PC-3 (cell line): ENCODE measurements at places on chromosomes 3 and 15.
A peak's percentile ranks its signal among the peaks of the same experiment; 100 is the strongest.

- H3K4me3 ChIP-seq, result no peak overlapping the region
- H3K27ac ChIP-seq, result no peak overlapping the region
- H3K27me3 ChIP-seq, result no peaks in the 10 kb centered on the region
Measured at GRCh38 chr3:159748425-159748824, 240.2 kb upstream of the IL12A start.

GRCh38 chr3:80771085-80771484 lies 990.4 kb downstream of the GBE1 start:
- H3K36me3 ChIP-seq, result no peaks in the 10 kb centered on the region
- H3K4me1 ChIP-seq, result 0 out of 2 replicates have a peak, but pooled peaks cover 6% of the 10 kb centered on the region
- H3K27me3 ChIP-seq, result no peaks in the 10 kb centered on the region
- H3K27ac ChIP-seq, result peak overlapping the region; percentile 38
- peak overlapping the region; percentile 79 for H3K4me3 ChIP-seq

DNA sequence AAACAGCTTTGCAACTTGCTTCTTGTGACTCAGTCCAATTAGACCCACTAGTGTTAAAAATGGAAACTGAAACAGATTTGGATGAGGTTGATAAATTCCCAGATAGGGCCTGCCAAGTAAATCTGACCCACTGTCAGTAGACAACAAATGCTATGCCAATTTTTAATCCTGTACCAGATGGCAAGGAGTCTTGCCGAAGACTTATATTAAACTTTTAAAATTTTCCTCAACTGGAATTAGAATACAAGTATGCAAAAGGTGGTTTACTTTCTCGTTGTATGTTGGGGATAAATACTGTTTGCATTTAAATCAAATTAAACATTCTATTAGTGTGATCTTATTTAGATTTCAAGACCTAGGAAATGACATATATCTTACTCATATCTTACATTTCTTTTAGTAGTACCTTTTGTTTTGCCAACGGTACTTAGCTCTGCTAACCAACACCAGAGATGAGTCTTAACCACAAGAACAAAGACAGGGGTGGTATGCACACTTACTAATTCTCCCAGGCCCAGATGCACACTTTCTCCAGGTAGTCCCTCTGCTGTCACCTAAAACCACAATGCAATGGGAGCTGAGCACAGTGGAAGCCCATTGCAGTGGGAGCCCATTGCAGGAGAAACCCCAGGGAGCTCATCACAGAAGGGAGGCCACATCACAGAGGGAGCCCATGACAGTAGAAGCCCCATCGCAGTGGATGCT lies 77.8 kb downstream of the WWTR1 start:
- peak; percentile 95 for DNase-seq
- no peaks in the 10 kb centered on the region for H3K36me3 ChIP-seq
- H3K4me1 ChIP-seq, result peaks cover 92% of the 10 kb centered on the region
- H3K4me3 ChIP-seq, result peak overlapping the region; percentile 20; the same call in 1 of the 2 replicates
- no peaks in the 10 kb centered on the region for H3K27me3 ChIP-seq
- H3K27ac ChIP-seq, result peak overlapping the region; percentile 99

- H3K4me1 ChIP-seq, result peaks cover 11% of the 10 kb centered on the region
- no peak overlapping the region for H3K27ac ChIP-seq
- H3K4me3 ChIP-seq, result no peak overlapping the region
- no peaks in the 10 kb centered on the region for H3K27me3 ChIP-seq
- no peak for DNase-seq
- no peaks in the 10 kb centered on the region for H3K36me3 ChIP-seq
Measured at GRCh38 chr3:56987238-56987895, 73.1 kb upstream of the SPATA12 start.

DNA sequence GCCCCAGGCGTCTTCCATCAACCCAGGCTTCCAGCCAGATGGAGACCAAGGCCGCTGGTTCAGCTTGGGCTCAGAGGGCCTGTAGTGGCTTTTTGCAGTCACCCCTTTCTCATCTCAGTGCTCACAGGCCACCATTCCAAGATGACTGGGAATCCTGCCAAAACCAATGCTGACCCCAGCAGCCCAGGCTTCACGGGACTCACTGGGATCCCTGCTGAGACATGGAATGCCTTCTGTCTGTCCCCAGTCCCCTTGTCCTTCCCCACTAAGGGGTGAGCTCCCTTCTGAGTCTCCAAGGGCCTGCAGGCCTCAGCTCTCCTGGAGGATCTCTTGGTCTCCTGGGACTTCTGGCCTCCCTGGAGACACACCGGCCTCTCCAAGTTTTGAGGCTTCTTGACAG lies 77.4 kb upstream of the SEC13 start:
- no peaks in the 10 kb centered on the region for H3K4me1 ChIP-seq
- H3K27ac ChIP-seq, result no peak overlapping the region
- H3K36me3 ChIP-seq, result no peaks in the 10 kb centered on the region
- DNase-seq, result no peak
- H3K27me3 ChIP-seq, result no peaks in the 10 kb centered on the region

GRCh38 chr15:47505712-47506328 lies 211.5 kb upstream of the SEMA6D start:
- no peak for DNase-seq
- H3K27me3 ChIP-seq, result no peaks in the 10 kb centered on the region
- H3K36me3 ChIP-seq, result no peaks in the 10 kb centered on the region
- no peak overlapping the region for H3K4me3 ChIP-seq
- H3K4me1 ChIP-seq, result no peaks in the 10 kb centered on the region

DNA sequence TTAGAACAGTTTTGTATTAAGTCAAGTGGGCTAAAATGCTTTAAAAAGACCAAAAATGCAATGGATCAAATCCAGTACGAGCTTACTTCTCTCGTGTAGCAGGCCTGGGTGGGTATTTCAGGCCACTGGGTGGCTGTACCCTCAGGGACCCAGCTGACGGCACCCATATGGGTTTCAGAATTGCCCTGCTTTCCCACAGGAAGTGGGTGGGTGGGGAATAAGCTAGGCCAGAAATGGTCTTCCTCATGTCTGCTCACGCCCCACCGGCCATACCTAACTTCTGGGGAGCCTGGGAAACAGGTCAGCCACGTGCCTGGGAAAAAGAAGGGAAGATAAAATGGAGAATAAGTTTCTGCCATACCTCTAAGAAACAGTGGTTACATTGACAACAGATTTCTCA lies 20.3 kb downstream of the GPR160 start:
- H3K36me3 ChIP-seq, result no peaks in the 10 kb centered on the region
- peaks cover 7% of the 10 kb centered on the region for H3K4me1 ChIP-seq
- H3K27ac ChIP-seq, result no peak overlapping the region
- DNase-seq, result no peak
- H3K27me3 ChIP-seq, result no peaks in the 10 kb centered on the region

DNA sequence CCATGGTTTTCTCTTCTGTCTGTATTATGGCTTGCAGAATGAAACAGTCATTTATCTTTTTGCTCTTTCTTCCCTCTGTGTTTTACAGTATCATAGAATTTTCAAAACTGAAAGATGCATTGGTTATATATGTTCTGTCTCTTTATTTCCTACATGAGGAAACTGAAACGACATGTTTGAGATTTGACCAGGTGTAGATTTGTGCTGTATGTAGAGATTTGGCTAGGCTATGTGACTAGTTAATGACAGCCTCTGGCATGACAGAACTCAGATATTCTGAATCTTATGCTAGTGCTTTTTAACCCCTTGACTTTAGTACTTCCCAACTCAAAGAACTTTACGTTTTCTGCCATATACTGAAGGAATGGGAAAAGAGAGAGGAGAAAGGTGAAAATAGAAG lies 151.0 kb downstream of the TCF12 start:
- H3K4me3 ChIP-seq, result no peak overlapping the region
- DNase-seq, result no peak
- H3K27me3 ChIP-seq, result no peaks in the 10 kb centered on the region
- no peak overlapping the region for H3K27ac ChIP-seq
- H3K4me1 ChIP-seq, result no peaks in the 10 kb centered on the region
- no peaks in the 10 kb centered on the region for H3K36me3 ChIP-seq

- H3K36me3 ChIP-seq, result no peaks in the 10 kb centered on the region
- H3K27ac ChIP-seq, result peak overlapping the region; percentile 75
- DNase-seq, result no peak
- peaks cover 20% of the 10 kb centered on the region for H3K4me1 ChIP-seq
Measured at GRCh38 chr3:40524222-40524567, 565 bp upstream of the ZNF621 start.

GRCh38 chr3:188832961-188833721 lies 338.6 kb upstream of the TPRG1 start:
- H3K4me3 ChIP-seq, result no peak overlapping the region
- no peaks in the 10 kb centered on the region for H3K36me3 ChIP-seq
- DNase-seq, result no peak
- no peaks in the 10 kb centered on the region for H3K4me1 ChIP-seq
- H3K27ac ChIP-seq, result no peak overlapping the region
- H3K27me3 ChIP-seq, result no peaks in the 10 kb centered on the region

- no peaks in the 10 kb centered on the region for H3K4me1 ChIP-seq
- peaks cover 3% of the 10 kb centered on the region; the same call in 1 of the 2 replicates for H3K36me3 ChIP-seq
- DNase-seq, result peak; percentile 60
- H3K27ac ChIP-seq, result no peak overlapping the region
- no peaks in the 10 kb centered on the region for H3K27me3 ChIP-seq
- no peak overlapping the region for H3K4me3 ChIP-seq
Measured at GRCh38 chr3:179750720-179751328, 98.0 kb downstream of the USP13 start.

GRCh38 chr3:59473636-59474035 lies 423.8 kb upstream of the CFAP20DC start:
- no peaks in the 10 kb centered on the region for H3K27me3 ChIP-seq
- H3K4me1 ChIP-seq, result no peaks in the 10 kb centered on the region

DNA sequence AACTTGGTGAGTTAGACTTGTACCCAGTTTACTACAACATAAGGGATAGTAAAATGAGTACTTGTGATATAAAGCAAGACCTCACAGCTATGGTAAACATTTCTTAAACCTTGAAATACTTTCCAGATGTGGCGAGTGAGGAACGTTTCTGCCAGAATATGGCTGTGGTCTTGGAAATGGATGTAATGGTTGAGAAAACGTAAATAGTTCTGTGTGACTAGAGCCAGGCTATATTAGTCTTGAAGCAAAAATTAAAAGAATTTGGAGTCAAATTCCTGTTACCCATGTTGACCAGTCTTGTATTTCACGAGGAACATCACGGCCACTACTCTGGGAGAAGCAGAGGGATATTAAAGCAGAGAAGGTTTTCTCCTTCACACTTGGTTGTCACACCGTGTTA lies 15.3 kb downstream of the OR4F15 start:
- peaks cover 70% of the 10 kb centered on the region for H3K27me3 ChIP-seq
- no peaks in the 10 kb centered on the region for H3K4me1 ChIP-seq
- DNase-seq, result no peak
- H3K4me3 ChIP-seq, result no peak overlapping the region

- peaks cover 34% of the 10 kb centered on the region for H3K4me1 ChIP-seq
- no peaks in the 10 kb centered on the region for H3K27me3 ChIP-seq
- peak; percentile 99 for DNase-seq
- H3K4me3 ChIP-seq, result 0 out of 2 replicates have a peak overlapping the region, but pooled peaks have one; percentile 4
- H3K36me3 ChIP-seq, result no peaks in the 10 kb centered on the region
- peak overlapping the region; percentile 84 for H3K27ac ChIP-seq
Measured at GRCh38 chr3:124599779-124600693, 130.2 kb upstream of the UMPS start.

DNA sequence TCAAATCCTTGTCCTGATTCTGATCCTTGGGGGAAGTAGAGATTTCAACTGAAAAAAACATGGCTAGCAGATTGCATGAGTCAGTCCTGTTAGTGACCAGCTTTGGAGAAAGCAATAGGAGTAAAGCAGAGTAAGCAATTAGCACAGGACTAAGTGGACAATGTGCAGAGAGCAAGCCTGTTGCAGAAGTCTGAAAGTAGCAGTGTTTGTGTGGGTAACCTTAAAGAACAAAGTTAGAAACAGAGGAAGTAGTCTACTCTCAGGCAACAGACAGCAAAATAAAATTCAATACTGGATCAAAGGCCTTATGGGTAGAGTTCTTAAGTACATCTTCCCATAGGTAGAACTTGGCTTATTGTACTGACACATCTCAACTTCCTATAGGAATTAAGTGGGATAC lies 916.8 kb downstream of the CADM2 start:
- H3K27me3 ChIP-seq, result no peaks in the 10 kb centered on the region
- no peak overlapping the region for H3K27ac ChIP-seq
- no peak overlapping the region for H3K4me3 ChIP-seq
- no peaks in the 10 kb centered on the region for H3K36me3 ChIP-seq

DNA sequence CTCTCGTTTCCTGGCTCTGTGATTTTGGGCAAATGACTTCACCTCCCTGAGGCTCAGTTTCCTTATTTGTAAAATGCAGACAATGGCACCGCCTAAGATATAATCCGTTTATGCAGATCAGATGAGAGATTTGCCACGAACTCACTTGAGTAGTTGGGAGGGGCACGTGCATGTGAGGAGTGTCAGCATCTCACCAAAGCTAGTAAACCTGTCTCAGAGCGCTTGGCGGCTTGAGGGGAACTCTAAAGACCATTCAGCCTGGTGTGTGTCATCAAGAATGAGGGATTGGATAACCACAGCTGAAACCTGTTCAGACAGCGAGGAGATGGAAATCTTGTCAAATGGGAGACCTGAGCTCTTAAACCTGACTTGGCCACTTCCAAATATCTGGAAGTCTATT lies 48.7 kb downstream of the BDH1 start:
- no peak overlapping the region for H3K4me3 ChIP-seq
- no peak overlapping the region for H3K27ac ChIP-seq
- peaks cover 29% of the 10 kb centered on the region for H3K4me1 ChIP-seq
- DNase-seq, result no peak
- no peaks in the 10 kb centered on the region for H3K27me3 ChIP-seq
- no peaks in the 10 kb centered on the region for H3K36me3 ChIP-seq

- no peaks in the 10 kb centered on the region for H3K27me3 ChIP-seq
- H3K27ac ChIP-seq, result no peak overlapping the region
- DNase-seq, result no peak
- no peak overlapping the region for H3K4me3 ChIP-seq
Measured at GRCh38 chr3:64473466-64473865, 214.3 kb downstream of the ADAMTS9 start.

- no peak for DNase-seq
- H3K4me3 ChIP-seq, result no peak overlapping the region
- H3K4me1 ChIP-seq, result 0 out of 2 replicates have a peak, but pooled peaks cover 6% of the 10 kb centered on the region
- H3K27ac ChIP-seq, result no peak overlapping the region
- H3K27me3 ChIP-seq, result no peaks in the 10 kb centered on the region
Measured at GRCh38 chr15:81333363-81333762, 9.4 kb upstream of the STARD5 start.

GRCh38 chr15:29945943-29946596 lies 123.8 kb upstream of the TJP1 start:
- no peaks in the 10 kb centered on the region for H3K4me1 ChIP-seq
- H3K4me3 ChIP-seq, result no peak overlapping the region
- H3K27ac ChIP-seq, result no peak overlapping the region

DNA sequence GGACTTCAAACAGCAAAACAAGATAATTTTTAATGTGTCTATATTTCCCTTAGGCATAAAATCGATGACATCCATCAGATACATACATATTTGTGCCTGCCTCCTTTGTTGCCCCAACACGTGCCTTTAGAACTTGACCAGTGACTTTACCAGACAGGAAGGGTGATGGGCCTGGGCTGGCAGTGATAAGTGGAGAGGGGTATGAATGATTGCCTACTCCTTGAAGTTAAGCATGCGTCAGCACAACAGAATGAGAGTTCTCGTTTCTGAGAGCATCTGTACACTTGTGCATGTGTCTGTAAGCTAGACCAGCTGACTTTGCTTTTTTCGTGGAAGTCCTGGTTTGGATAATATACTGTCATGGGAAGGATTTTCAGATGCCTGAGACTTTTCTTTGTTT lies 54.9 kb upstream of the COL6A6 start:
- no peak overlapping the region for H3K27ac ChIP-seq
- no peaks in the 10 kb centered on the region for H3K4me1 ChIP-seq
- H3K36me3 ChIP-seq, result no peaks in the 10 kb centered on the region
- DNase-seq, result no peak
- H3K4me3 ChIP-seq, result no peak overlapping the region
